ENCODE measurements at places on chromosomes 3 and 15.

GRCh38 chr3:165713479-165713878, 123.7 kb downstream of the BCHE start:
- DNase-seq: no peak

GRCh38 chr15:25478313-25478712, 39.5 kb upstream of the UBE3A start:
- DNase-seq: no peak

DNA sequence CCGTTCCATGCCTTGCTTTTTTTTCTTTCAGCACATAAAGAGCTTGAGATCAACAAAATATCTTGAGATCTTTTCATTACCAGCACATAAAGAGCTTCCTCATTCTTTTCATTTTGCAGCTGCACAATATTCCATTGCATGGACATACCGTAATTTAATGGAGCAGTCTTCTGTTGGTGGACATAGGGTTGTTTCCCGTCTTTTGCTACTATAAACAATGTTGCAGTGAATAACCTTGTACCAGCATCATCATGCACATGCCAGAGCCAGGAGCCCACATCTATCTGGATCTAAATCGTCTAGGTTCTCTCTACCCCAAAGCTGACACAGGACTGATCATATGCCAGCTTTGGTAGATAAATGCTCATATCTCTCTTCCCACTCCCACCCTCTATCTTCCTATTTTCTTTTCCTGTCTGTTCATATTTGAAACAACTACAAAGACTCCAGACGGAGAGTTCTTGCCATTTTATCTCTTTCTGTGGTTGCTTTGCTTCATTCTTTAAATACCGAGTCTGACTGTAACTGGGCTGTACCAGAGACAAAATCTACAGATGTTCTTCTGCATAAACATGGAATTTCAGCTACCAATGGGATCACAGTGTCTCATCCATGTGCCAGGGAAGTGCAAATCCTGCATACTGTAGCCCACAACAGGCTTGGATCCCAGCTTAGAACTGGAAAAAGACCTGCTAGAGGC, 47.1 kb upstream of the AKAP13 start:
- no peak for DNase-seq

GRCh38 chr3:115388166-115388565, 235.1 kb upstream of the GAP43 start:
- no peak for DNase-seq

DNA sequence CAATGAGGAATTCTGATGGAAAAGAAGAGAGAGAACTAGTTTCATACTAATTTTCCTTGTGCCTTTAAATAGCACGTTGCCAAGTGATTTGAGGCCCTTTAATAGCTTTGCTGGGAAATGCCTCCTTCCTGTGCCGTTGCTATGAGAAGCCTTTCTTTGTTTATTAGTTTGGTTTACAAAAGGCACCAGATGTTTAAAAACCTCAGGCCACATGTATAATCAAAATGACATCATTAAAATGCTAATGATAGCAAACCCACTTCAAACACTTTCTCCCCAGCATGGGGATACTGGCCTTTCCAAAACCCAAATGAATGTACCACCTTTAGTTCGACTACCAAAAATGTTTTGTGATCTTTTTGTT, 50.0 kb upstream of the TBC1D23 start:
- DNase-seq: peak; percentile 29

GRCh38 chr3:66475386-66476020, 25.3 kb downstream of the LRIG1 start:
- DNase-seq: no peak

- DNase-seq: no peak
Observed at GRCh38 chr3:28940530-28940929, 340.3 kb upstream of the RBMS3 start.

- DNase-seq: no peak
Observed at GRCh38 chr3:134279466-134279865, 28.8 kb upstream of the RYK start.

DNA sequence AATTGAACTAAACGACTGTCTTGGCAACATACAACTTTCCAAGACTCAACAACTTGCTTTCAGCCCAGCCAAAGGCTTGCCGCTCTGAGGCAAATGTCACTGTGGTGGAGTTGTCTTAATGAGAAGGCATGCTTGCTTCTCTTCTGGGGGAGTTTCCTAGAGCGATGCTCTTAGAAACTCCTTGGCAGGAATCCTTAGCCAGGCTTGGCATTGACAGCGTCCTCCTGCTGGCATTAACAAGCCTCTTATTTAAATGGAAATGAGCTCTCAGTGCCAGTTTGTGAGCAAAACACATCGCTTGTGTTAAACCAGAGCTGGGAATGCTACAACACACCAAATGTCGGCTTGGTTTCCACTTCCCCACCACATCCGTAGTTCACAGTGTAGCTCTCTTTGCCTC, 265.5 kb upstream of the TPRG1 start:
- no peak for DNase-seq

DNA sequence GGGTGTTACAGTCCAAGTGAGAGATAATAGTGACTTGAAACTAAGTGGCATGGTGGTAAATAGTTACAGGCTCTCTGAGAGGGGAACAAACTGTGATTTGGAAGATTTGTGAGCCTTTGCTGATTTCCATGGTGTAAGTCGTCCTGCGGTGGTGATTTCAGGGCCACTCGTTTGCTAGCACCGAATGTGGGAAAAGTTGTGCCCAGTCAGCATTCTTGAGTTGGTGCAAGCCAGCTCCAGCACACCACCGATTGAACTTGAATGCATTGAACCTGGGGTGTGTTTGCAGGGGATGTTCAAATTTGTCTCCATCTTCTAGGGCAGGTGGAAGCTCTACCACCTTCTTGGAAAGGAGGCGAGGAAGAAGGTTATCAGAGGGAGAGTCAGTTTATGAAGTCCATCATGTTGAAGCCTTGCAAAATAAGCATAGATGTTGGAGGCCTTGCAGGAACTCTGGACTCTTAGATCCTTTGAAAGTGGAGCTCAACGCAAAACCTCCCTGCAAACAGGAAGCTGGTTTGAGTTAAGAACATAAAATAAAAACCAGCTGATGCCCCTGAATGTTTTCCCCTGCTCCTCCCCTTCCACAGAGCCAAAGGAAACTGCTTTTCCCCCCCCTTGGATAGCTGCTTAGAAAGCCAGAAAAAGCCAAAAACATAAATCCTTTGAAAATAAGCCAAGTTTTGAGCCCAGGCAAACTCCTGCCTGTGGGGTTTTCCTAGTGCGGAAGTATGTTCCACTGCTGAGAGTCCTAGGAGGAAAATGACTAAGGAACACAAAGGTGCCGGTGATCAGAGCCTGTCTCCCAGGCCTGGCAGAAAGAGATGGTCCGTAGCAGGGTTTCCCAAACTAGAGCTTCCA, 21.9 kb downstream of the MAPKBP1 start:
- DNase-seq: no peak

DNA sequence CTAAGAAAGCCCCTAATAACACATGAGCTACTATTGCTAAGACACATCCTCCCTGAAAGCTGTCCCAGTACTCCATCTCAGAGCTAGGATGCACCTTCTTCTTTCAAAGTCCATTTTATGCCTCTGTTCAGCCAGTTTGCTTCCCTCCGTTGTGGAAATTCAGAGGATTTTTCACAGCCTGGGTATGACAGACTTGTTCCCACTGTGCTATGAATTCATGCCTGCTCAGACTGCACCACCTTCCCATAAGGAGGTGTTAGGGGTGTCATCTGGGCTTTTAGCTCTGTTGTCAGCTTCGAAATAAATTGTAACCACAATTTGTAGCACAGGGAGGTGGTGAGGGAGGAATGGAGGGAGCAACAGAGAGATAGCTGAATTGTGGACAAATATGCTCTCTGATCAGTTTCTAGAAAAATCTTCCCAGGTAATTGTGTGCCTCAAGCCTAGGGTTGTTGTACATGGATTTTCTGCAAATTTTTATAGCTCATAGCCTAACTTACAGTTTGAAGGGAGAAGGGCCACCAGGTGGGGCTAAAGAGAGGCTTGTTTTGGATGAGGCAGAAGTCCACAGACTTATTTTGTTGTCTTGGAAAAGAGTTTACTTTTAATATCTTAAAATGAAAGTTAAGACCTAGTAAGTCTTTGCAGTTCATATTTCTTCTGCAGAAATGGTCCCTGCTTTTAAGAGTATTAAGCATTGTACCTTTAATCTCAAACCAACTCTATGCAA, 462.0 kb downstream of the PDCD6IP start:
- no peak for DNase-seq

GRCh38 chr3:139695007-139695406, 17.2 kb upstream of the NMNAT3 start:
- no peak for DNase-seq

GRCh38 chr3:14871456-14872200, 52.9 kb downstream of the FGD5 start:
- no peak for DNase-seq

- no peak for DNase-seq
Observed at GRCh38 chr15:25178835-25179672, 224.3 kb downstream of the SNRPN start.

DNA sequence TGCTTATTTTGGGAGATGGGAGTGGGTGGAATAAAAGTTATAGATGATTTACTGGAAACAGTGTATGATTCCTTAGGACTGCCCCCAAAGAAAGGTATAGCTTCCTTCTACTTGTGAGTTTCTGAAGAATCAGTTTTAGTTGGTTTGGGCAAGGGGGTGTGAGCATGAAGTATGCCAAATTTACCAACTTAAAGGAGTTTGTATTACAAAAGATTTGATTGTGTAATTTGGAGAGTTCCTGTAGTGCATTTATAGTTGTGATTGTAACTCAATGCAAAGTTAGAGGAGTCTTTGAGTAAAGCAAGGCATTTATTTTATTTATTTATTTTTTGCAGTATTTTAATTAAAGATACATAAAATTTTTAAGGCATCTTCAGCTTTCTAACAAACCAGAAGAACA, 42.8 kb downstream of the TSC22D2 start:
- no peak for DNase-seq

- DNase-seq: no peak
Observed at GRCh38 chr15:85031086-85031943, 49.7 kb downstream of the PDE8A start.

GRCh38 chr3:101784855-101785613, 6.0 kb downstream of the NXPE3 start:
- peak; percentile 7 for DNase-seq

DNA sequence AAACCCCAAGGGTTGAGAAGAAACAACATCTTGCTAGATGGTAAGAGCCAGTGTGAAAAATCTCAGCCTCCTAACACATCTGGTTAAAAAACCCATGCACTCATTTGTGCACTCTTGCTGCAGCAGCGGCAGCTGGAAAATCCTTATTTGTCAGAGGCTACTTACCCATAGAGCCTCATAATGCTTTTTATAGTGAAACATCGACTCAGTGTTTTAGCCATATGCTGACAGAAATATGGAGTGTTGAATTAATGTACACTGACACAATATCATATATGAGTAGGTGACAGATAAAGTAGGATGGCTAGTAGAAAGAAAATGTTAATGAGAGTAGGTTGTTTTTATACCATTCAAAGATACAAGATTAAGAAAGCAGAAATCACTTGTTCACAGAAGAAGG, 13.0 kb downstream of the SLC9A9 start:
- DNase-seq: no peak

DNA sequence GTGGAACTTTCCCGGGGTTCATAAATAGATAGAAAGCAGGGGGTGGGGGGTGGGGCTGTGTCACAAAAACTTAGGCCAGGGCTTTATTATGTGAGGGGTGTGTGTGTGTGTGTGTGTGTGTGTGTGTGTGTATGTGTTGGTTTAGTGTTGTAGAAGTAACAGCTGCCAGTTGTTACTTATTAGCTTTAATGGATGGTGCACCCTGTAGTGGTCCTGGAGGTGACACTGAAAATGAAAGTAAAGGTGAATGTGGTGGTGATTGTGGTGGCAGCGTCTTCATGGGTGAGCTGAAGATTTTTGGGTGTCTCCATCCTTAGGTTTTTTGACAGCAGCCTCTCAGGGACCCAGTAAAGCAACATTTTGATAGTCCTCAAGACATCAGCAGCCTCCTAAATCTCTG, 449.9 kb downstream of the PDCD6IP start:
- DNase-seq: no peak

DNA sequence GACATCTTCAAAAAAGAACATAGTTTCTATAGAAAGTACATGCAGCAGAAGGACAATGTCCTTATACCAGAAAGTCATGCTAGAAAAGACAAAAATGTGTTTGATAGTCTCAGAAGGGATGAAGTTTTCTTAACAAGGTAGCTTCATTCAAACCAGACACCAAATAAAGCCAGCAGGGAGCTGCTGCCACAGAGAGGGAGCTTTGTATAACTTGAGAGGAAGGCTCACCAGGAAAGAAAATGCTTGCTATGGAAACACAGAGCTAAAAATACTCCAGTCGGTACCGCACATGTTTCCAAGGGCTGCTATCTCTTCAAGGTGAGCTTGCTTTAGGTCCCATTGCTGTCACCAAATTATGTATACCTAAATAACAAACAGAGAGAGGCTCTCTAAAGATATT, 1074.8 kb upstream of the ALCAM start:
- DNase-seq: no peak

DNA sequence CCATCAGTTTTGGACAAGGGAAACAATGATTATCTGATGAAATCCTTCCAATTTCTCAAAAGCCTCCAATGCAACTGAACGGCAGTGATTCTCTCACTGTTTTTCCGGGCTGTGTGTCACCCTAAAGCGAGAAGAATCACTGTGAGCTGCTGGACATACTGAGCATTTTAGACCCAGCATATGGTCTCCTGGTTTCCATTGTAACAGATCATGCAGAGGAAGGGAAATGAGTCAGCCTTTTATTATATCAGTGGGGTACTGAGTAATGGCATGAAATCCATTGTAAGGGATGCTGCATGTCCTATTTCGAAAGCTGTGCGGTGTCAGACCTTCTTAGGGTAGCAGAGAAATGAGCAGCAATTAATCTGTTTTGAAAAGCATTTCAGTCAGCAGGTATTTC, 287.1 kb downstream of the IL5RA start:
- no peak for DNase-seq

GRCh38 chr3:194379651-194380050, 10.1 kb upstream of the LRRC15 start:
- no peak for DNase-seq

DNA sequence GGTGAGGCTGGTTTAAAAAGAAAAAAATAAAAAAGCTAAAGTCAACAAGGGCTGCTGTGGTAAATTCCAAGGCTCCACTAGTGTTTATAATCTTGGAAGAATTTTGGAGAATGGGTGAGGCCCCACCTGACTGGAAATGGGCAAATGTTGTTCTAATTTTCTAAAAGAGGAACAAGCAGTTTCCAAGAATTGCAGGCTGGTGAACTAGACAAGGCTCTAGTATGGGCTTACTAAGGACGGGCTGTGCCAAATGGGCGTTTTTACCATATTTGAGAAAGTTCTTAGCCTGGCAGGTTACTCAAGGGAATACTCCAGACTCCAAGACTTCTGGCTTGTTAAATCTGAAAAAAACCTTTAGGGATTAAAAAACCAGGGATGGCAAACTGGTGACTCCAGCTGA, 67.0 kb upstream of the ABHD2 start:
- no peak for DNase-seq

GRCh38 chr3:145384307-145384706, 776.7 kb downstream of the PLOD2 start:
- no peak for DNase-seq

GRCh38 chr3:173897631-173898030, 500.1 kb downstream of the NLGN1 start:
- no peak for DNase-seq

- no peak for DNase-seq
Observed at GRCh38 chr15:80494351-80494751, 90.2 kb downstream of the ARNT2 start.

- DNase-seq: no peak
Observed at GRCh38 chr3:88744896-88745295, 362.5 kb upstream of the EPHA3 start.

GRCh38 chr15:47136236-47136635, 581.1 kb upstream of the SEMA6D start:
- no peak for DNase-seq
